Activated T-helper 9 cell treated with anti-CD3 and anti-CD28 coated beads, Interleukin-2, amount 50 U/mL, for 16 hours (primary cell): ENCODE measurements at places on chromosomes 1 and 21.

GRCh38 chr1:5493851-5494311, 498.3 kb downstream of the NPHP4 start:
- no peak for DNase-seq

DNA sequence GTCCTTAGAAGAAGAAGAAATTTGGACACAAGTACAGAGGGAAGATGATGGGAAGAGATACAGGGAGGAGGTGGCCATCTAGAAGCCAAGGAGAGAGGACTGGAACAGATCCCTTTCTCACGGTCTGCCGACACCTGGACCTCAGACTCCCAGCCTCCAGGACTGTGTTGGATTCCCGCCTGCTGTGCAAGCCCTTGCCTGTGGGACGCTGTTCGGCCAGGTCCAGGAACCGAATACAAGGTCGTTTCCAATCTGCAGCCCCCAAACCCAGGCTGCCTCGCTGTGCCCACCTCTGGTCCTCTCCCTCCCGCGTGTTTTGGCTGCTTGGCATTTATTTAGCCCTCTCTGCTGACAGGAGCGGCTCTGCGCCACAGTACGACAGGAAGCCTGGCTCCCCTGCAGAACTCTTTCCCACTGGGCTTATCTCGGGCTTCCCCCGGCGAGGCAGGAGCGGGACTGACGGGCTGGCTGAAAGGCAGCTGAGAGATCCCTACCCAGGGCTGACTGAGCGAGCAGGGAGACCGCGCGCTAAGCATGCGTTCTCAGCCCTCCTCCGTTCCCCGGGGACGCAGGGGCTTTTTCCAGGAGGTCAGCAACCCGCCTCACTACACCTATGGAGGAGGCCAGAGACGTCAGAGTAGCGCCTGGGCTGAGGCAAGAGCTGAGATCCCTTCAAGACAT, 238.4 kb downstream of the TNR start:
- no peak for DNase-seq

GRCh38 chr1:37037690-37038089, 3.4 kb upstream of the GRIK3 start:
- DNase-seq, result no peak

DNA sequence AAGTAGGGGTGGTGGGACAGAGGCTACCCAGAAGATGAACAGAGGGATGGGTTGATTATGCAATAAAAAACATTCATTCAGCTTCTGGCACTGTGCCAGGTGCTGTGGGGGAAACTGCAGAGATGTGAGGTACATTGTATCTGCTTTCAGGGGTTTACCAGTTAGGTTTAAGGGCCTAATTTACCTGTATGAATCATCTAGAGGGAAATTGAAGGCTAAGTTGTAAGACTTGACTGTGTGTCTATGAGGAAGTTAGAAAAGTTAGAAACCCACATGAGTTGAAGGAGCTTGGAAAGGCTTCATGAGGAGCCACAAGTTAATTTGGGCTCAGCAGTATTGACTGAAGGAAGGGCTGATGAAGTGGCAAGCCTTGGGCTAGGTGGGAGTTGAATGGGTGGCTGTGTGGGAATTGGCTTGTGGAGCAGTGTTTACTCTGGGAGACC, 36.7 kb upstream of the APOBEC4 start:
- DNase-seq, result no peak

- DNase-seq, result no peak
Measured at GRCh38 chr1:43077273-43077672, 94.8 kb downstream of the EBNA1BP2 start.

DNA sequence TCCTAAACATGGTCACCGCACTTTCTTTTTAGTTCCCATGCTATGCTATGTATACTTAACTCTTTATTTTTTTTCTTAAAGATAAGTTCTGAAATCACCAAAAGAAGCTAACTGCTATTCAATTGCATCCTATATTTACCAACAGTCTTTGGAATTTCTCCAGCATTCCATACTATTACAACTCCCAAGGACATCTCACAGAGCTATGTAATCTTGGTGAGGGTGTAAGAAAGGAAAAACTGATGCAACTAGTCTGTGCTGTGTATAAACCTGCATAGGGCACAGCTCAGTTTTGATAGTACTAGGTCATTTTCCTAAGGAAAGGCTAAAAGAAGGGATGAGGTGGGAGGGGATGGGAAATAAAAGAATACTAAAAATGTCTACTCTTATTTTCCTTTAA, 78.0 kb downstream of the PTPN14 start:
- DNase-seq, result no peak

GRCh38 chr1:38371505-38371844, 324.9 kb upstream of the POU3F1 start:
- no peak for DNase-seq

DNA sequence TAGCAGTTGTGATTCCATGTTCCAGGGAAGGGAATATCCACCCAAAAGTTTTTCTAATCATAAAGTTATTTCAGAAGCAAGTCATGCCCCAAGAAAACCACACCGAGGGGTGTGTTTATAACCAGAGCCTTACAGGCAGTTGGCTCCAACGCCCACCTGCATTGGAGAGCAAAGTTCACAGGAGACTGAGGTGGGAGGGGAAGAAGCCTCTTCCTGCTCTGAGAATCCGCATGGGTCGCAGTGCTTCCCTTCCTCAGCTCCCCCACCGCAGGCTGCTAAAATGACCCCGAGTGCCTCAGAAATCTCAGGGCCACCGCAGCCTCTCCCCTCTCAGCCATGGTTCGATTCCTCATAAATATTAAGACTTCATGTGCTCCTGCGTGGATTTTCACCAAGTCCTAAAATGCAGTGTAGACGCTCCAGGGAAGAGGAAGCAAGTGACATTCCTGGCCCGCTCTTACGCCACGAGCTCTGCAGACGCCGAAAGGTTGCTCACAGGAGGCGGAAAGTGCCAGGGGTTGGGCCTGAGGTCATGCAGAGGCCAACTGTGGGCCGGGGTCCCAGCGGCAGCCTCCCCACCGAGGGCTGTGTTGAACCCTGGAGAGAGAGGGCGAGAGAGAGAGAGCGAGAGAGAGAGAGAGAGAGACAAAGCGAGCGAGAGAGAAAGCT, 13.4 kb upstream of the SPSB1 start:
- DNase-seq, result no peak

GRCh38 chr1:82329226-82329625, 528.5 kb downstream of the ADGRL2 start:
- no peak for DNase-seq

GRCh38 chr21:33434770-33435360, 31.7 kb downstream of the IFNGR2 start:
- DNase-seq, result no peak

- DNase-seq, result no peak
Measured at GRCh38 chr21:38352536-38353219, 95.9 kb downstream of the KCNJ15 start.

DNA sequence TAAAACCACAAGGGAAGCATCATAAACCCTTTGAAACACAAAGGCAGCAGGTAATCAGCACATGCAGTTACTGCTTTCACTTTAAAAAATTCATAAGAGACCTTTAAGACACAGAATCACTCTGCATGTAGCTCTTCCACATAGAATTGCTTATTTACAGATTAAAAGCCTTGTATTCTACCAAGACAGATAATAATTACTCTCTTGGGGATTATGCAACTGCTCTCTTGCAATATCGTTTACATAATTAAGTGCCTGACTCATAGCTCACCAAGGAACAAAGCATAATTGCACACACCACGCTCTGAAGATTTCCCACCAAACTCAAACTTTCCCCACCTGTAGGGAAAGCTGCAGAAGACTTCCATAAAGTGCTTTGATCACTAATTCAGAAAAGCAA, 87.9 kb downstream of the VAV3 start:
- no peak for DNase-seq

DNA sequence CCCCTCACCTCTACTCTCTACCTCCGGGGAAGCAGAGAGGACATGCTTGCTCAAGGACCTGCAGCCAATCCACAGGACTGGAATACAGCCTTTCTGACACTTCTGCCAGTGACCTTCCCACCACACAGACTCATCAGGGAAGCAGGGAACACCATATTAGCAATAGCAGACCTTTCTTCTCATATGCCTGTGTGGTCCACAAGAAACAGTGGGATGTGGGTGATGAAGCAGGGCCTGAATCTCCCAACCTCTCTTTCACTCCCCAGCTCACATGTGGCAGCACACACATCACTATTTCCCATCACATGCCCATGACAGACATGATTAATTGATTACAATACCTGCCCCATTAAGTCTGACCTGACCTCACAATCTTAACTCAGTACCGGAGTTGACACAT, 695.1 kb downstream of the MATN1 start:
- DNase-seq, result no peak

GRCh38 chr1:231104917-231105316, 56.9 kb upstream of the TRIM67 start:
- DNase-seq, result no peak

- no peak for DNase-seq
Measured at GRCh38 chr21:15498455-15498854, 231.3 kb upstream of the USP25 start.

DNA sequence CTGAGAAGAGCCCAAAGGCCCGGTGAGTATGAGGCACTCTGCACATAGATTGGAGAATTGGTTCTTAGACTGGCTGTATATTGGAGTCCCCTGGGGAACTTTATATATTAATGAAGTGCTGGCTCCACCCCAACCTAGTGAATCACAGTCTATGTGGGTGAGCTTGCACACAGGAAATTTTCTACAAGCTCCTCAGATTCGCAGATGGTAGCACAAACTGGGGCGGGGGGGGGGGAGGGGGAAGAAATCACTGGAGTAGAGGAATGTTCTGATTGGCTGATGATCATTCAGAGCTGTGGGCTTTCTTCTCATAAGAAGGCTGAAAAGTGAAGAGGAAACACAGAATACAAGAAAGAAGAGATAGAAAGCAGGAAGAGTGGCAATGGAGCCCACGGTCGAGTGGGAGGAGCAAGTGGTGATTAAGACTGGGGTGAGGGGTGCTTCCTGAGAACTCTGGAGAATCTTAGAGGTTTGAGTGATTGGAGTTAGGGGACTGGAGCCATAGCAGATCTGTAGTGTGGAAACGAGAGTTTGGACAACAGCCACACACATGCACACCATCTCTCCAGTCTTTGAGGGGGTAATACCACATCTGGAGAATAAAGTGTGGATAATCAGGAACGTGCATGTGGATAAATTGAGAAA, 465.9 kb upstream of the DAB1 start:
- no peak for DNase-seq

DNA sequence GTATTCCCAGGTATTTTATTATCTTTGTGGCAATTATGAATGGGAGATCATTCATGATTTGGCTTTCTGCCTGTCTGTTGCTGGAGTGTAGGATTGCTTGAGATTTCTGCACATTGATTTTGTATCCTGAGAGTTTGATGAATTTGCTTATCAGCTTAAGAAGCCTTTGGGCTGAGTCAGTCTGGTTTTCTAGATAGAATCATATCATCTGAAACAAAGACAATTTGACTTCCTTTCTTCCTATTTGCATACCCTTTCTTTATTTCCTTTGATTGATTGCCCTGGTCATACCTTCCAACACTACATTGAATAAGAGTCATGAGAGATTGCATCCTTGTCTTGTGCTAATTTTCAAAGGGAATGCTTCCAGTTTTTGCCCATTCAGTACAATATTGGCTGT, 8.0 kb downstream of the OR2L3 start:
- DNase-seq, result no peak

- no peak for DNase-seq
Measured at GRCh38 chr1:245578771-245579170, 424.0 kb downstream of the KIF26B start.

DNA sequence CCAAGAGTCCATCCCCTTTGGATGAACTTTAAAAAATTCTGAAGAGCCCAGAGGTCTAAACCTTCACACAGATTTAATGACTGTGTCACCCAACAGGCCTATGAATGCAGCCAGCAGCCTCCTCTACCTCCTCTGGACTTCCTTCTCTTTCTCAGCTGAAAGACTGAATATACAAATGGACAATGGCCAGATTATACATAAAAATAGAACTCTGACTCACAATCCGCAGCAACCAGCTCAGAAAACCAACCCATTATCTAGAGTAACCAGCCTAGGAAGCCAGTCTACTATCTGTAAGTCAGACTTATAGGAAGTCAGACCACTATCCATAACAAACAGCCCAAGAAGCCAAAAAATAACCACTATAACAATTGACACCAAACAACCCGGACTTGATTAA, 224.5 kb downstream of the ASTN1 start:
- DNase-seq, result no peak

DNA sequence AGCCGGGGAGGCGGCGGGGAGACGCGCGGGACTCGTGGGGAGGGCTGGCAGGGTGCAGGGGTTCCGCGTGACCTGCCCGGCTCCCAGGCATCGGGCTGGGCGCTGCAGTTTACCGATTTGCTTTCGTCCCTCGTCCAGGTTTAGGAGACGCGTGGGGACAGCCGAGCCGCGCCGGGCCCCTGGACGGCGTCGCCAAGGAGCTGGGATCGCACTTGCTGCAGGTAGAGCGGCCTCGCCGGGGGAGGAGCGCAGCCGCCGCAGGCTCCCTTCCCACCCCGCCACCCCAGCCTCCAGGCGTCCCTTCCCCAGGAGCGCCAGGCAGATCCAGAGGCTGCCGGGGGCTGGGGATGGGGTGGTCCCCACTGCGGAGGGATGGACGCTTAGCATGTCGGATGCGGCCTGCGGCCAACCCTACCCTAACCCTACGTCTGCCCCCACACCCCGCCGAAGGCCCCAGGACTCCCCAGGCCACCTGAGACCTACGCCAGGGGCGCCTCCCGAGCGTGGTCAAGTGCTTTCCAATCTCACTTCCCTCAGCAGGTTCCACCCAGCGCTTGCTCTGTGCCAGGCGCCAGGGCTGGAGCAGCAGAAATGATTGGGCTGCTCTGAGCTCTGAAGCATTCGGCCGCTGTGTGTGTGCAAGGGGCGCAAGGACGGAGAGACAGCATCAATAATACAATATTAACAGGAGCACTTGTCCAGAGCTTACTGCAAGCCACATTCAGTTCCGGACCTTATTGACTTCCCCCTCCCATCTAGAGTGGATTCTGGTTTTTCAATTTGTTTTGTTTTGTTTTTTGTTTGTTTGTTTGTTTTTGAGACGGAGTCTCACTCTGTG, 10.3 kb downstream of the SIM2 start:
- no peak for DNase-seq

- no peak for DNase-seq
Measured at GRCh38 chr1:169472738-169473137, 13.0 kb downstream of the SLC19A2 start.

GRCh38 chr21:14602382-14602958, 56.4 kb upstream of the SAMSN1 start:
- DNase-seq, result no peak

DNA sequence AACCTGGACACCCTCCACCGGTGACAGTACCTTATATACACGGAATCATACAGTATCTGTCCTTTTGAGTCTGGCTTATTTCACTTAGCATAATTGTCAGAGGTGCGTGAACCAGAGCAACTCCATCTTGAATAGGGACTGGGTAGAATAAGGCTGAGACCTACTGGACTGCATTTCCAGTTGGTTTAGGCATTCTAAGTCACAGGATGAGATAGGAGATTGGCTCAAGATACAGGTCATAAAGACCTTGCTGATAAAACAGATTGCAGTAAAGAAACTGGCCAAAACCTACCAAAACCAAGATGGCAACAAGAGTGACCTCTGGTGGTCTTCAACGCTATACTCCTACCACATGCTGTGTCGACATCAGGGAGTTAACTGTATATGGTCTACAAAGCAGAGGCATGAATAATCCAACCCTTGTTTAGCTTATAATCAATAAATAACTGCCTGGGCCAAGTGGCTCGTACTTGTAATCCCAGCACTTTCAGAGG, 1.4 kb upstream of the FDPS start:
- no peak for DNase-seq
